ENCODE measurements at places on chromosomes 1 and 21. TPM values are rescaled to one million over a fixed set of nuclear protein-coding genes. Genes with fewer than 3 reads are reported as not detected.

The PDZK1 gene
- 0.28 TPM for total RNA-seq

The CLIC6 gene
- total RNA-seq, result 0.12 TPM

The KLHDC8A gene
- total RNA-seq, result 20.2 TPM

The HSD11B1 gene
- not detected for total RNA-seq

The SPRR2F gene
- total RNA-seq, result not detected

The CFAP74 gene
- not detected for total RNA-seq

The NFASC gene
- 3.7 TPM for total RNA-seq

The SGIP1 gene
- total RNA-seq, result 6.6 TPM

The OR2L3 gene
- total RNA-seq, result not detected

The LRRC7 gene
- total RNA-seq, result not detected

The VCAM1 gene
- 2.1 TPM for total RNA-seq

DNA sequence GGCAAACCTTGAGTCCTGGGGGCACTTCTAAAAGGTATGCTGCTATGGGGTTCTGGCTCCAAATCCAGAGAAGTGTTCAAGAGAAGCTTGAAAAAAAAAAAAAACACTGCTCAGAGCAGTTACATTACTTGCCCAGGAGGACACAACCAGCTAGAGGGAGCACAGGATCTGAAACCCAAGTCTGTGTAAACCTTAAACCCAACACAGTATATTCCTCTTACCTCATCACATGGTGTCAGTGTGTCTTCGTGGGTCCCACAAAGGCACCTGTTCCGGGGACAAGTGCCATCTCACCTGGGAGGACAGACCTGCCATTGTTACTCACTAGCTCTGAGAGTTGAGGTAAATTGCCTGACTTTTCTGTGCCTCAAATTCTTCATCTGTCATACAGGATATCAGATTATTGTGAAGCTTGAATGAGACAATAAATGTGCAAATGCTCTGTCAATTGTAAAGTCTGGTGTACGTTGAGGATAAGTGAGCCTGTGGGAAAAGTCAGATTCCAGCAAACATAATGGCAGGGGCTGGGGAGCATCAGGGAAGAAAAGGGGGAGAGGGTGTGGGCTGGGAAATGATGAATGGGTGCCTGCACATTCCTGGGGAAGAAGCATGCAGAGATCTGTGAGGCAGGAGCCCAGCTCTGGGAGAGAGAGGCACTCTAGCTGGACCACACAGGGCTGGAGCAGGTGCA, 170.4 kb upstream of the ZC3H12A start:
- no peak for DNase-seq

DNA sequence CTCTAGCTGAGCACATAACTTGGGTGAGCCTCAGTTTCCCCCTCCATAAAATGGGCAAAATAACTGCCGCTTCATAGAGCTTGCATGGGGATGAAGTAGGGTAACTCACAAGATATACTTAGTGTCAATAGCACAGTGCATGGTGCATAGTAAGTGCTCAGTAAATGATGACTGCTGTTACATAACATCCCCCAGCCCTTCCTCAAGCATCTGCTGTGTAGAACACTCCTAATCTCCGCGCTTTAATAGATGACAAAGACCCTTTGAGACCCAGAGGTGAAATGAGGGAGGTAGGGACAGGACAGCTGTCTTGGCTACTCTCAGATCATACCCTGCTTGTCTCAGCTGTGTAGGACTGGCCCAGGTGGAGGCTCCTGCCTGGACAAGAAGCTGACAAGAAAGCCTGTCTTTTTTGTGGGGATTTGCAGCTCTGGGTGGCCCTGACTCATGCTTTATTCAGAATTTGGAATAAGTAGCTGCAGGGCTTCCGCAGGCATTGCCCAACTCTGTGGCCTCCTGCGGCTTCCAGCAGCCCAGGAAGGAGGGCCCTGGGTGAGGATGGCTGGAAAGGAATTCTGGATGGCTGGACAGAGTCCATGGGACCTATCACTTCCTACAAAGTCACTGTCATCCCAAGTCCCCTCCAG, 20.7 kb upstream of the PADI4 start:
- DNase-seq, result no peak

DNA sequence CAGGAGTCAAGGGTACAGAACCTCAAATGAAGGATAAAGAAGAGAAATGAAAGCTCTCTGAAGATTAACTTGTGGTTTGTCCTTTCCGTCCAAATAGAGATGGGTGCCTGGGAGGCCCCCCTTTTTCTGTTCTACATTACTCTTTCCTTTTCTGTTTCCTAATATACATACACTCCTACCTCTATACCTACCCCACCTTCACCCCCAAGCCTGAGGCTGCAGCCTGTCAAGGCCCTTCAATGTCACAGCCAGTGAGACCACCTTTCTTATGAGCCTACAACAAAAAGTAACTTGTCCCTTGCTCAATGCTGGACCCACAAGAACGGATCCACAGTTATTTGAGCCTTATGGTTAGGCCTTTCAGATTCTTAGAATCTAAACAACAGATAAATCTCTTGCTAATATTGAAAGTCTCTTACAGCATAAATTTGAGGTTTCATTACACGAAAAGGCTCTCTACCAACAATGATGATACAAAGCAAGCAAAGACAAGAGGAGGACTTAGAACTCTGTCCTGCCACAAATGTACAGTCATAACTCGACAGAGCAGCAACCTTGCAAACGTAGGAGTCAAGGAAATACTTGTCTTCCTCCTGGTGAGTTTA, 4.1 kb upstream of the TRAF3IP3 start:
- no peak for DNase-seq

DNA sequence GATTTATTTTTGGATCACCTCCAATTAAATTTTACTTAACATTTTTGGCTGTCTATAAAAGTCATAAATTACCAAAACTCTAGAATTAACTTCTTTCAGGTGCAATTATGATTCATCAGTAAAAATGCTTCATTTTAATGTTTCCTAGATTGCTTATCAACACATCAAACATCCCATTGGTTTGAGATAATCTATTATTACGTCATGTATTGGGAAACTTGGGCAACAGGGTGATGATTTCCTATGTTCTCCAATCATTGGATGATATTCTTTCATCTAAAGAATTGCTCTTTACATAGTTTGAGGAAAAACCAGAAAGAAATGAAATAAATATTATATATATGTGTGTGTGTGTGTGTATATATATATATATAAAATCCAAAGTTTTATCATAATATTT, 76.8 kb upstream of the KCNJ6 start:
- DNase-seq, result no peak

GRCh38 chr1:151565502-151566189, 25.5 kb downstream of the TUFT1 start:
- DNase-seq, result no peak

DNA sequence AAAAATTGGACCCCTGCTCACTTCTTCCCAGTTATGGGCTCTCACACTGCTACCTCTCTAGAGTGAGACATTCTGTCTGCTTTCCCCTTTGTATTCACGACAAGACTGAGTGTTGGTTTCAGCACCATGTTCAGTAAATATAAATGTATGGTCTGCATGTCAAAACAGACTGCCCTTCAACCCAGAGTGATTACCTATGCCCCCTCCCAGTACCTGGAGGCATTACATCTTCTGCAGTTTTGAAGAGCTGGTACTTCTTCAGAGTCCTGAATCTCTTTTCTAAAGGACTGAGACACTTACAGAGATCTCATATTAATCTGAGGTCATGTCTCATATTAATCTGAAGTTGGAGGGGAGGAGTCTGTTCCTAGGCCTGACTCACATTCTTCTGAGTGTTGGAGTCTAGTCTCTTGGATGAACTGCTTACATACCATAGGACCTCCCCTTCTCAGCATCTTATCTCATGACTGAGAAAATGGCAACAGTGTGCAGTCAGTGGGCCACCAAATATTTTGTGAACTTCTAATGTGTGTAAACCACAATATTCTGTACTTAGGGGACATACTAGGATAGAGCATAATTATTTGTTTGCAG, 80.3 kb downstream of the RGL1 start:
- no peak for DNase-seq

GRCh38 chr1:198113342-198113750, 43.5 kb upstream of the NEK7 start:
- no peak for DNase-seq

DNA sequence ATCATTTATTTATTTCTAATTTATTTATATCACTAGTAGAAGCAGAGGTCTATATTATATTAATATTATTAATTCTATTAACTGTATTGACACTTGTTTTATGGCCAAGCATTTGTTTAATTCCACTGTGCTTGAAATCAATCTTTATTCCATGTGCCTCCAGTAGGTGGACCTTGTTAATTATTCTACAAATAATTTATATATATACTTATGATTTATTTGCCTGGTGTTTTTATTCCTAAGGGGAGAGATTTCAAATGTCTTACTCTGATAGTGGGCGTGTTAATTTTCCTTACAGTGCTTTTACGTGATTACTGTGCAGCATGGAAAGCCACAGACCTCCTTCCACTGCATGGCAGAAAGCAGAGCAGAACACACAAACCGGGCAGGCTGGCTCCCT, 17.5 kb upstream of the OR6N2 start:
- no peak for DNase-seq

- DNase-seq, result no peak
These were observed 62.7 kb downstream of the CENPF start for GRCh38 chr1:214665606-214666110.

DNA sequence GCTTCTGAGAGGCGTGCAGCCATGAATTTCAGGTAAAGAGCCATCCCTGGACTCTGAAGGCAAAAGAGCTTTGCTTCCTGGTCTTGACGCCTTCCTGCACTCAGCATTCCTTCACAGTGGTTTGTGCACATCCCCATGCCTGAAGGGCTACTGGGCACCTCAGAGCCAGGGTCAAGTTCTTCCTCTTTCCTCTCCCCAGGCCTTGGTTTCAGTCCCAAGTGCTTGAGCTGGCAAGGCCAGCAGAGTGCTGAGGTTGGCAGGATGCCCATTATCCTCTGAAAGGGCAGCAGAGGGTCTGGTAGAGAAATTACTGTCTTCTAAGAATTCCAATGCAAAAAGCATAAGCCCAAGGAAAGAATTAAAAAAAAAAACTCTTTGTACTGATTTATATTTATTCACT, 1064.9 kb downstream of the TTLL7 start:
- no peak for DNase-seq

DNA sequence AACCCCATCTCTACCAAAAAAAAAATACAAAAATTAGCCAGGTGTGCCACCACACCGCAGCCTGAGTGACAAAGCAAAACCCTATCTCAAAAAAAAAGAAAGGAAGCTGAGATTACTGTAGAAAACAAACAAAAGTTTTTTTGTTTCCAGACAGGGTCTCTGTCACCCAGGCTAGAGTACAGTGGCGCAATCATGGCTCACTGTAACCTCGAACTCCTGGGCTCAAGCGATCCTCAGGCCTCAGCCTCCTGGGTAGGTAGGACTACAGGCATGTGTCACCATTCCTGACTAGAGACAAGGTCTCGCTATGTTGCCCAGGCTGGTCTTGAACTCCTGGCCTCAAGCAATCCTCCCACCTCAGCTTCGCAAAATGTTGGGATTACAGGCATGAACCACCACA, 2.8 kb upstream of the PYGO2 start:
- DNase-seq, result no peak

DNA sequence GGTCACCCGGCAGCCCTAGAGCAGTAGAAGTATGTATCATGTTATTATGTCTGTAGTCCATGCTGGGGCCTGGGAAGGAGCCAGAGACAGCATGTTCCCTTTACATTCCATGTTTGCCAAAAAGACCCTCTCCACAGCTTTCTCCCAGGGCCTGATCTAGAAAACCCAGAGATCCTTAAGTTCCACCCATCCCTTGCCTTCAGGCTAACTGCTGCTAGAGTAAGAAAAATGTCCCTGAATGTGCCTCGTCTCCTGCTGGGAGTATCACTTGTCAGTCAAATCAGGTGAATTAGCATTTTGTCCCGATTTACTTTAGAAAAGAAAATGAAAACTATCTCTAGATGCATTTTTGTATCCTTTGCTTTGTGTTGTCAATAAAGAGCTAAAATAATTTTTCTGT, 13.3 kb upstream of the MRPS14 start:
- DNase-seq, result no peak

- no peak for DNase-seq
These were observed 258.5 kb downstream of the FOXD2 start for GRCh38 chr1:47696404-47696736.

DNA sequence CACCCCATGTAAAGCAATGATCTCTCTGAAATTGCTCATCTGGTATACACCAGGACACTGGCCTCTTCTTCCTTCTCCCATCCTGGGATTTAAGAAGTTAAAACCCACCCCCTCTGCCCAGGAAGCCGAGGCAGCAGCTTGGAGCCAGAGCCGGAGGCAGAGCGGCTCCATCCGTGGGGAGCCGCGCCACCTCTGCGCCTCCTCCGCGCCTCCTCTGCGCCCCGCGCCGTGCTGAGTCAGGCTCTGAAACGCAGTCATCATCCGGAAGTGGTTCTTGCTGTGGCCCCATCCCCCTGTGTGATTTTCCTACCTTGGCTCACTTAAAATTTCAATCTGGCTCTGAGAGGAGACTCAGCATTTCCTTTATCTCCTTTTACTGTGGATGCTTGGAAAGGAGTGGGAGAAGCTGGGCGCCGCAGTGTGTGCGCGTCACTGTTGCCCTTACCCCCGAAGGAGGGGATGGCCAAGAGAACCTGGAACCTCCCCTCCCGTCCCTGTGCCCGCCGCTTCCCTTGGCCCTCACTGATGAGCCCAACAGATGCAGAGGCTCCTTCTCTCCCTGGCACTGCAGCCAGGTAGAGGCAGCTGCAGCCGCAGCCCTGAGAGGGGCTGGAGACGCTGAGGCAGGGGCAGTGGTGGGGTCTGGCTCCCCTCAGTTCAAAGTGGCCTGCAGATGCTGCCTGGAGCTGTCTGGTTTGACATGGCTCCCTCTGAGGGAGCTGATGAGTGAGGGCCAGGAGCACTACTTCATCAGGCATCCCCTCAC, 15.3 kb upstream of the NPHP4 start:
- DNase-seq, result no peak

DNA sequence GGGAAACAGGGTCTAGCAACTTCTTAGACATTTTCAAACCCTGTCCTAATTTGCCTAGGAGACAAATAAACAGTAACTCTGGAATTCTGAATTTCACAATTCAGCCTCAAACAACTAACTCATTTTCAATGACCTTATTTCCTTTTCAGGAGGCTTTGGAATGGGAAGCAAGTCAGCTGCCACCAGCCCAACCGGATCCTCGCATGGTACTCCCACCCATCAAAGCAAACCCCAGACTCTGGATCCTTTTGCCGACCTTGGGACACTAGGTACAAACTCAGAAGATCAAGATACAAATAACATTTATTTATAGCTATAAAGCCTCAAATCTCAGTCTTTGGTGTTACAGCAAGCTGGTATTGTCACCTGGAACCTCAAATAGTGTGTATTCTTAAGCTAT, 18.9 kb upstream of the LEPR start:
- no peak for DNase-seq

DNA sequence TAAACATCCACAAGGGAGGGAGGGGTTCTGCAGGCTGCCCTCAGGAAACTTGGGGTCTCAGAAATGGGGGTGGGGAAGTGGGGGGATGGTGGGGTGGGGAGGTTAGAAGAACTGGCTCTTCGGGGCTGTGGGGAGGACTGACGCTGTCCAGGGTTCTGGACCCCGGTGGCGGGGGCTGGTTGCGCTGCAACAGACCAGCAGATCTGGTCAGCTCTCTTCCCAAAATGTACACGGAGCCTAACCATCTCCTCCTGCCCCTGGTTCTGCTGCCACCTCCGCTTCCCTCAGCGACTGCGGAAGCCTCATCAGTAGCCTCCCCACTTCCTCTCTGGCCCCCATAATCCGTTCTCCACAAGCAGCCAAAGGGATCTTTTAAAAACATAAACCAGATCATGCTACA, 29.3 kb upstream of the C1QA start:
- DNase-seq, result peak; percentile 76

- no peak for DNase-seq
These were observed 52.1 kb downstream of the ELK4 start for GRCh38 chr1:205579711-205580110.

GRCh38 chr21:31500071-31500470, 156.0 kb upstream of the TIAM1 start:
- no peak for DNase-seq
